D721Med (cell line): ENCODE measurements at places on chromosomes 2 and 18.
A peak's percentile ranks its signal among the peaks of the same experiment; 100 is the strongest.

DNA sequence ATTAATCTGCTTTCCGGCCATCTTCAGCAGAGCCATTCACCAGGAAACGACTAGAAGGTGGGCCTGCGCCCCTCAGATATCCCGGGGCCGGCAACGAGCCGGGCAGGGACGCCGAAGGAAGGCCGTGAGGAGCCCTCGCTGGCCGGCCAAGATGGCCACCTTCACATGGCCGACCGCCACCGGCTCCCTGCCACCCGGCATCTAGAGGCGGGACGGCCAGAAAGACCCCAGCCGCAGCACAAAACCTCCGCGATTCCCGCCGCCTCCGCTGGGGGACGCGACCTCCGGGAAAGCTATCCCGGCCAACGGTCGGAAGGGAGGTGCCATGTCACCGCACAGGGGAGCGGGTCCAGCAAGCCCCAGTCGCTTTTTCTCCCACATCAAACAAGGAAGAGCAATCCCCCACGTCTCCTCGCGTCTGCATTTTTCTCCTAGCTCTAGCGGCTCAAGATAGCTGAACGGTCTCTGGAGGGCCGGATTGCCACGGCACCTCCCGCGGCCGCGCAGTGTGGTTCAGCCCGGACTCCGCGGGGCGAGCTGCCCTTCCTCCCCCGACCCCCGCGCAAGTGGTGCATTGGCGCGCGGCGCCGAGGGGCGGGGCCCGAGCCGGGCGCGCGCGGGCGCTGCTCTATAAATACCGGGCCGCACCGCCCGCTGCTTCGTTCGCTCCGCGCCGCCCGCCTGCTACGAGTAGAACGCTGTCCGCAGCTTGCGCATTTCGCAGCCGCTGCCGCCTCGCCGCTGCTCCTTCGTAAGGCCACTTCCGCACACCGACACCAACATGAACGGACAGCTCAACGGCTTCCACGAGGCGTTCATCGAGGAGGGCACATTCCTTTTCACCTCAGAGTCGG lies at the start of gene MAT2A:
MAT2A (plus strand) TSS at position 662 of the 854 bp plus-strand sequence; CDS start at position 782, 120 bp downstream.
- no peak for DNase-seq

GRCh38 chr18:12031846-12032245 lies 50.5 kb downstream of the IMPA2 start:
- no peak for DNase-seq

DNA sequence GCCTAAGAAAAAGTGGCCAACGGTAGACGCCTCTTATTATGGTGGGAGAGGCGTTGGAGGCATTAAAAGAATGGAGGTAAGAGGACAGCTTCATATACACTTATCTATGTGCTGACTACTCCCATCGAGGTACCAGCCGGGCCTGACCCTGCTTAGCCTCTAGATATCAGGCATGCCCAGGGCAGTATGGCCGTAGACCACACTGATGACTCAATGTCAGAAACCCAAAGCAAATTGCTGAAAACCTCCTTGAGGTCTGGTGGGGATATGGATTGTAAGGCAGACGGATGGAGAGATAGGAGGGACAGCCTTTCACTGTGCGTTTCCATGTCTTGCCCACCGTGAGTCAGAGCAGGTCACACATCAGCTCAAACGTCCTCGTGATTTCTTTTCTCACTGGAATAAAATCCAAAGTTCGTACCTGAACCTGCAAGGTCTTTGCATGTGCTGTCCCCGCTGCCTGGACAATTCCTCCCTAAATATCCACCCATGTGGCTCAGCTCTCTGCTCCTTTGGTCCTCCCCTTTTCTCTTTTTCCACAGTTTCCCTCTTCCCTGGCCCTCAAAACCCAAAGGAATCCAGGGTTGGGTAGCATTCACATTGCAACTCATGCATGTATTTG lies 168.9 kb downstream of the ANTXR1 start:
- DNase-seq = no peak

DNA sequence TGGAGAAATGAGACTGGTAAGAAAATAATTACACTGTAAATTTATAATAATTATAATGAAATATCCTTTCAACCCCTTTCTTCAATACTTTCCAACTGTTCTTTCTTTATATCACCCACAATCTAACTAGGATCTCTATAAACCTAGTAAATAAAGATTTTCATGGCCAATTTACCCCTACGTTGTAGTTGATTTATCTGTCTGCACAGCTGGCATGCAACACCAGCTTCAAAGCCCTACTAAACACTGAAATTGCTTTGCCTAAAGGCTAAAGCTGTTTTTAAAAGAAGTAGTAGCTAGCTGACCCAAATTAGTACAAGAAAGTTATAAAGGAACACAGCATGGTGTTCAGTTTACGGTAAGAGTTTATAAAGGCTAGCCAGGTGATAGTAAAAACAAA lies 140.1 kb downstream of the NOL4 start:
- DNase-seq = no peak

GRCh38 chr2:88627856-88628570 lies 749 bp upstream of the EIF2AK3 start:
- no peak for DNase-seq

DNA sequence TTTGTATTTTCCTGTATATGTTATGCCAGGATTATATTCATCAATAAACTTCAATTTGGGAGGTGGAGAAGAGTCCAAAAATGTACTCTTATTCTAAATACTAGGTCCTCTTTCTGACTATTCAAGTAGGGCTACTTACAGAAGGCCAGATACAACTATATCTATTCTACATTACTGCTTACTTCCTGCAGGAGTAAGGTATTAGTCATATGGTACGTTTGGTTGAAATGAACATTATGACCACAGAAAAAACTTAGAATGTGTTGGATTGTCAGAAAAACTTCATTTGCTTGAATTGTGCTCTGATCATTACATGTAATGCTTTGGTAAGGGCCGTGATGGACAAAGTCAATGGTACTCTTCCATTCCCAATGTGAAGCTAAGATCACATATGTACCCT lies 35.0 kb downstream of the STAT4 start:
- DNase-seq = no peak

DNA sequence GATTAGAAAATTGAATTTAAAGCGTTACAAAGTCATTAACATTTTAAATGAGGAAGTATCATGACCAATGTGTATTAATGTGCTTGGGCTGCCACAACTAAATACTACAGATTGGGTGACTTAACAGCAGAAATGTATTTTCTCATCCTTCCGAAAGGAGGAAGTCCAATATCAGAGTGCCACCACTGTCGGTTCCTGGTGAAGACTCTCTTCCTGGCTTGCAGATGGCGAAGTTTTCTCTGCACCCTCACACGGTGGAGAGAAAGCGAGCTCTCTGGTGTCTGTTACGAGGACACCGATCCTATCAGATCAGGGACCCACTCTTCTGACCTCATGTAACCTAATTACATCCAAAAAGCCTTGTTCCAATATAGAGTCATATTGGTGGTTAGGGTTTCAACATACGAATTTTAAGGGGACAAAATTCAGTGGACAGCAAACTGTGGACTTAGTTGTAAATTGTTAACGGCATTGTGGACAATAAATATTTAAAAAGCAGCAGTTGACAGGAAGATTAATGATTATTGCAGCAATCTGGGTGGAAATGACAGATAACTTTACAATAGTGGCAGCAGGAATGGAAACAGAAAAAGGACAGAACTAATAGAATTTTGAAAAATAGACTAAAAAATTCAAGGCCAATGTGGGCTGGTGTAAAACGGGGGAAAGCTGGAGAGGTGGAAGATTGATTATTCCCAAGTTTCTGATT lies 35.1 kb upstream of the CYRIA start:
- no peak for DNase-seq

DNA sequence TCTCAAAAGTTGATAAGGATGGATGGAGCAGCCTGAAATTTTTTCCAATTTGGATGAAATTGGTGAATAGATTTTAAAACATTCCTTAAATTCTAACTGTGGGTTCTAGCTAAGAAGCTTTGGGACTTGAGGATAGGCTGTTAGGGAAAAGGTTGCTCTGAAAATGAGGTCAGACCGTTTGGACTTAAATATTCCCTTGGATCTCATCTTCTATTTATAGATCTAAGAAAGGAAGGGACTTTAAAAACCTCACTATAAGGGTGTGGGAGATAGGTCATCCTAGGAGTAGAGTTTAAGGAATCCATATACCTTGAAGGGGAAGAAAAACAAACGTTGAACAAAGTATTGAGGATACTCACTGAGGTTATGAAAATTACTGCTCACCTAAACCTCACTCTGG lies 17.4 kb upstream of the SNORC start:
- DNase-seq = no peak

DNA sequence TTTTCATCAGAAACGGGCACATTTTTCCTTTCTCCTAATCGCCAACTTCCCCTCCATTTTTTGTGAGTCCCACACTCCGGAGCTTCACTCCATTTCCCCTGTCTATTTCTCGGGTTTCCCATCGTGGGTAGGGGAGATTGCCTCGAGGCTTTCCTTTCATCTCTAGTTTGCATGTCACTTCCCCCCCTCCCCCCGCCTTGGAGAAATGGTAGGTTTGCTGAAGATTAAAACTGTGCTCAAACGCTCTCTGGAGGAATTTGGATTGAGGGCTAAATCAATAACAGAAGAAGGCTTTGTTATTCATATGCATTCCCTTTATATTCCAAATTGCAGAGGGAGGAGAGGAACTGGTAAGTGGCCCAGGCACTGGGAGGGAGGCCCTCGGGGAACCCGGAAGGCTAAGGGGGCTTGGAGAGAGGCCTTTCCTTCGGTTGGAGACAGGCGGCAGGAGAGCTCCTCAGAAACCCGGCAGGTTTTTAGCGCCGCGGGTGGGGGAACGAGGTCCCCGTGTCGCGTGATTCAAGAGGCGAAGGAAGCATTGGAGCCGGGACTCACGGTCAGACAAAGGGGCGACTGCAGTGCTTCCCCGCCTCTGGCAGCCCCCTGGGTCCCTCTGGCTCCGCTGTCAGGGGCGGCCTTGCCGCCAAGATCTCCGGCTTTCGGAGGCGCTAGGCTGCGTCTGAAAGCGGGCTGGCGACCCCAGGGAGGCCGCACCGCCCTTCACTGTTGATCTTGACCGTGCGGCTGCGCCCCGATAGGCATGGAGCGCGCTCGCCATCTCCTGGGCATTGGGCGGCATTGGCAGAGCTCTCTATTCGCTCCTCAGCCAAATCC lies 2.4 kb upstream of the HOXD12 start:
- DNase-seq = peak; percentile 68

GRCh38 chr2:144402251-144402650 lies 117.7 kb downstream of the ZEB2 start:
- no peak for DNase-seq

DNA sequence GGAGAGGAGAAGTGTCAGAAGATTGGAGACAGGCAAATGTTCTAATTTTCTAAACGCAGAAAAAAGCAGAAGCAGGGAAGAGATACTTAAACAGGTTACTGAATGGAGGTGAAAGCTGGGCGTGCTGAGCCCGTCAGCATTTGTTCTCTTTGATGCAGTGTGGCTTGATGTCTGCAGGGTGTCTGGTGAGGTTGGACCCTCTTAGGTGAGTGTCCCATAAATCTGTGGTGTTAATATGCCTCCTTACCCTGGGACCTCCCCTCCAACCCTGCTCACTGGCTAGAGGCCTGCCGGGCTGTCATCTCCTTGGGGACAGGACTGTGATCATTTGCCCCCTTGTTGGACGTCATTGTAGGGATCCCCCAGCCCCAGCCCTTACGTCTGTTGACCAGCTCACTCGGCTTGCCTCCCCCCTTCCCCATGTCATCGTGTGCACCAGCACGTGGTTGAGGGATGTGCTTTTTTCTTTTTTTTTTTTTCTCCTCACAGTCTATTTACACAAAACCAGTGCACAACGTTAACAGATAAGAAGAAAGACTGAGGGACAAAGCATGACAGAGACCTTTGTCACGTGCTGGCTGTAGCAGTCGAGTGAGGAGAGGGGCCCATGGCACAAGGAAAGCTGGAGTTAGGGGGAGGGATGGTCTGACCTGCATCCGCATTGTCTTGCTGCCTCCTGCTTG lies 56.4 kb downstream of the NCK2 start:
- no peak for DNase-seq

GRCh38 chr2:179985163-179985820 lies 21.8 kb downstream of the CWC22 start:
- no peak for DNase-seq

GRCh38 chr2:7835693-7836680 lies 845.9 kb upstream of the ID2 start:
- DNase-seq = no peak

DNA sequence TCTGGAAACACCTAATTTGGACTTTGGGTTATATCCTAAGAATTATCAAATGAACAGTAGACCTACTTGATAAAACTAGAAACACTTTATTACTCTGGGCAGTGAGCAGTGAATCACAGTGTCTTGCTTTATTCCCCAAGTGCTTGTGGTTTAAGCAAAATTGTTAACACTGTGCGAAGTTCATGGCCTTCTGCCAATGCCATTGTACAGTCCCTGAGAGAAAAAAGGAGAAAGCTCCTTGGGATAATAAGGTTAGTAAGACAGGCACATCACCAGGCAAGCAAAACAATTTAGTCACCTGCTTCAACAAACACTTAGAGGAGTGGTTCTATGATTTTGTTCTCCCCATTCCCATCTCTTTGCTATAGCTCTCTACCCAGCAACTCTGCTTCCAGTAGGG lies 39.8 kb downstream of the ADCYAP1 start:
- DNase-seq = no peak

DNA sequence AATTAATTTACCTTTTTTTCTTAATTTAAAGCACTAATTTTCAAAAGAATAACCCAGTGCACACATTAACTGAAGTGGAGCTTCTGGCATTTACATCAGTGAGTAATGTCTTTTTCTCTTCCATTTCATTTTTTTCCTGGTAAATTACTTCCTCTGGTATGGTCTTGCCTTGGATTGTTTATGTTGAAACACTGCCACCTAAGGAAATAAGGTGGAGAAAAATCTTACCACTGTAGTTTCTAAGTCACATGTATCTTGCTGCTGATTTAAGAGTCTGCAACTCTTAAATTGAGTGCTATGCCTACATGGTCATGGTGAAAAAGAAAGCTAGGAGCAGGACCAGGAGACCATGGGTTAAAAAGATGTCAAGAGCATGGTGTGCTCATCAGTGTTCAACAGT lies 51.0 kb downstream of the TTC27 start:
- no peak for DNase-seq

GRCh38 chr2:173136599-173136998 lies 61.0 kb downstream of the MAP3K20 start:
- DNase-seq = no peak

DNA sequence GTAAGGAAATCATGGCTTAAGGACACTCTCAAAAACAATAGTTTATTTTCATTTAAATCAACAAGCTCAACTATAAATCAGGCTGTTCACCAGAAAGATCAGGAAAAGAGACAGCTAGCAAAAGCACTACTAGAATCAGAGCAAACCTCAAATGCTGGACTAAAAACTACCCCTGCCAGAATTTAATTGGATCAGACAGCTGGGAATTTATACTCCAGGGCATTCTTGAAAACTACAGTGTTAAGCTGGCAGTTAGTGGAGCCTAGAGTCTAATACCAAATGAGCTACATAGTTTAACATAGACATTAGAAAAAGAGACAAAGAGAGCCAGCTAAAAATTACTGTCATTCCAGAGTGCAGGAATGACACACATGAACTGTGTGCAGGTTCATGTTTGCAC lies 1016.4 kb upstream of the CRIM1 start:
- no peak for DNase-seq

GRCh38 chr2:239724851-239725550 lies 300.1 kb downstream of the NDUFA10 start:
- DNase-seq = no peak

GRCh38 chr2:127421871-127422558 lies 3.8 kb downstream of the PROC start:
- no peak for DNase-seq

- DNase-seq = no peak
Observed at GRCh38 chr2:202149155-202149762, 76.2 kb downstream of the KIAA2012 start.
